ENCODE measurements at places on chromosomes 1 and 21. TPM values are rescaled to one million over a fixed set of nuclear protein-coding genes. Genes with fewer than 3 reads are reported as not detected.

NLRP3 gene
- 18.0 TPM for total RNA-seq

LAD1 gene
- not detected for total RNA-seq

DNA sequence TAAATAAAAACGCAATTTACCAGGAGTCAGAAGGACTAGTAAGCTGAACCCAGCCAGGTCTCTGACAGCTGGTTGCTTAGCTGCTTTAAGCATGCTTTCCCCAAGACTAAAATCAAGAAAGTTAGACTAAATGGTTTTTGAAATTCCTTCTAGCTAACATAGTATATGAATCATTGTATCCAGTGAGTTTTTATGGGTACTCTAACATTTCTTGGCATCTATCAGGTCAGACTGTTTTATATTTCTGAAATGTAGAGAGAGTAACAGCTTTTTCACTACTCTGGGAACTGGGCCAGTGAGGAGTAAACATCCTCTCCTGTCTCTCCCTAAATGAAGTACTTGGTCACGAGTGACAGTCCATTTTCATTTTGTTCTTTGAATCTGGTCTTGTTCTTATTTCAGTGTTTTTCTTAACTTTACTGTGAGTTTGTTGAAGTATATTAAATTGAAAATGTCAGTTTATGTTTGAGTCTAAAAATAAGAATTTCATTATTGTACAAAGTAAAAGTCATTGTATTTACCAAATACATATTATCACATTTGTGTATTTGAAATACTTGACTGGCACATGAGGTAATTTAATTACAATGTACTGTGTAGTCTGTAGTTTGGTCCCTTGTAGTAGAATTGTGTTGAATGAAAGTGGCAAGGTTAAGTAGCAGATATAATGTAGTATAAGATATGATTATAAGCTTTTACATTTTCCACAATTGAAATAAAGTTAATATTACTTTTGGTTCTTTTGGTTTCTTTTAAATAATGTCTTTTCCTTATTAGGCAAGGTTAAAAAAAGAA is 47.6 kb downstream of the PKN2 start:
- DNase-seq: no peak

DNA sequence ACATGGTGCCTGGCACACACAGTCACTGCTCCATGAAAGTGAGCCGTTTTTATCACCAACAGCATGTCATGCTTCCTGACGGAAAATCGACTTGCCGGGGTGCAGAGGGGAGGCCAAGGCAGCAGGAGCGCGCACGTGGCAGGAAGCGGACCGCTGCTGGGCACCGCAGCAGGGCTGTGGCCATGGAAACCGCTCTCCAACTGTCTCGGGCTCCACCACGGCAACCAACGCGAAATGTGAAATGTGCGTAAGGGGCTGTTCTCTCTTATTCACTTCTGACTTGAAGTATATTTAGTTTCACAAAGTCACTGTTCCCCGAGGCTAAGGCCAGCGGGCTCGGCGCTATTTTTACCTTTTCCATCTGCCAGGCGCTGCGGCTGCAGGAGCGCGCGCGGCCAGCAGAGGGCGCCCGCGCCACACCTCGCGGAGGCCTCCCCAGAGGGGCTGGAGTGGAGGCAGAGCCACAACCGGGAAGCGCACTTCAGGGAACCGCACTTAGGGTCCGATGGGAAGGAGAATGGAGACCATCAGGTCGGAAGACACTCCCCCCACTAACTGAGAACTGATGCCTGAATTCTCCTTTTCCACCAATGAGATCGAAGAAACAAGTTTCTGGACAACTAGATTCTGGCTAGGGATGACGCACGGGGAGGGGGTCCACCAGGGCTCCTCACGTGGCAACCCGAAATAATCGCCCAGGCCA is 19.7 kb downstream of the RCC2 start:
- peak; percentile 65 for DNase-seq

- DNase-seq: no peak
These were observed 846 bp downstream of the HMGB4 start for GRCh38 chr1:33864460-33865389.

GRCh38 chr1:226974544-226975258 is 34.6 kb downstream of the COQ8A start:
- DNase-seq: no peak

DNA sequence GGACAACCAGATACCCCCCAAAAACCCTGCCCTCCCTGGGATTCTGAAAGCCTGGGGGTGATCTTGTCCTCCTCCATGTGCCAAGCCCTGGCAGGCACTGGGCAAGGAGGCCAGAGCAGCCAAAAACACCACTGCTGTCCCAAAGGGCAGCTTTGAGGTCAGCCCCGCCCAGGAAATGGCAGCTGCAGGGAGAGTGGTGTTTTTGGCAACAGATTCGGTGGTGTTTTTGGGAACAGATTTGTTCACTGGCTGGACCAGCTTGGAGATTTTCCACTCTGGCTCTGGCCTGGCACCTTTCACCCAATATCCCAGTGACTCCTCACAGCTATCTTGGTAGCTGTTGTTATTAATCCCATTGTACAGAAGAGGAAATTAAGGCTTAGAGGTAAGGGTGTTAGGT is 34.7 kb downstream of the LRP8 start:
- no peak for DNase-seq

DNA sequence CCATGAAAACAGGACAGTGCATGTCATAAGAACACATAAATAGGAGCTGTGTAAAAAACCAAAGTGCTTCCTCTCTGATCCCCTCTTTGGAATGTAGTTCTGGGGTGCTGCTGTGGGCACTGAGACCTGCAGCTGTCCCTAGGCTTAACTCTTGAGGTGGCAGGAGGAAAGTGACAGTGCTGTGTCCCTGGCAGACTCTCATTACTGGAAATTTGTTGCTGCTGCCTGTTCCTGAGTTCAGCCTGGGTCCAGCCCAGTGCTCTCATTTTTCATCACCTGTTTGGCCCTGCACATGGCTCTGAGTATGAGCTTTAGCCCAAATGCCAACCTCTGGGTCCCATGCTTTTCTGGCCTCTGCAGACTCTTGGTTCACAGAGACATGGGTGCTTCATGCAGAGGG is 329.3 kb downstream of the DSCAM start:
- DNase-seq: no peak

- no peak for DNase-seq
These were observed 1.9 kb downstream of the RUSC1 start for GRCh38 chr1:155322571-155322952.

GRCh38 chr21:31872072-31872451 is 758 bp upstream of the HUNK start:
- no peak for DNase-seq

- peak; percentile 19 for DNase-seq
These were observed 688 bp downstream of the PRXL2B start for GRCh38 chr1:2587071-2587859.
